ENCODE measurements at places on chromosomes 3 and 15. TPM values are rescaled to one million over a fixed set of nuclear protein-coding genes. Genes with fewer than 3 reads are reported as not detected.

DNA sequence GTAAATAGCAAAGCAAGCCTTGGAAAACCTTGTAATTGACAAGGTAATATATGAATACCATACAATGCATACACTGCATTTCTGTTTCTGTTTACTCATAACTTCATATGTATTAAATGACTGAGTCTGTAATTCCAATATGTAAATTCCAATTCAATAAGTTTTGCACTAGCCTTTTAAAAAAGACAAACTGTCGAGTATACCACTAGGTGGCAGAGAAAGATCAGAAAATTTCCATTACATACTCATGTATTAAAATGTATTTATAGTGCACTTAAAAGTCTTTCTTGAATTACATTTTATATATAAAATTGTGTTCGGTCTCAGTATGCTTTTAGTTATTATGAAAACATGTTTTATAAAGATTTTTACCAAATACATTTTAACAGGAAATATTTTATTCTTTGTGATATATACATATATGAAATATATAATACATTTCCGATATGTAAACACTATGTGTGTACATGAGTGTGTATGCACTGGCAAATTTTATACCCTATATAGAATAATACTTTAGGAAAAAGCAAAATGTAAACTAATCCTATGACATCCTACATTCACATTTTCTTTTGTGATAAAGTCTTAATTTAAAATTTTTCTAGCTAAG, 216.8 kb downstream of the VGLL3 start:
- DNase-seq: no peak

- DNase-seq: no peak
Measured at GRCh38 chr3:27509376-27509775, 25.2 kb upstream of the SLC4A7 start.

The SLC12A1 gene
- not detected for total RNA-seq

- no peak for DNase-seq
Measured at GRCh38 chr3:35739181-35739809, 100.0 kb downstream of the ARPP21 start.
